ENCODE measurements at places on chromosomes 4 and X. TPM values are rescaled to one million over a fixed set of nuclear protein-coding genes. Genes with fewer than 3 reads are reported as not detected.

The FGFBP2 gene
- 13.3 TPM for total RNA-seq

DNA sequence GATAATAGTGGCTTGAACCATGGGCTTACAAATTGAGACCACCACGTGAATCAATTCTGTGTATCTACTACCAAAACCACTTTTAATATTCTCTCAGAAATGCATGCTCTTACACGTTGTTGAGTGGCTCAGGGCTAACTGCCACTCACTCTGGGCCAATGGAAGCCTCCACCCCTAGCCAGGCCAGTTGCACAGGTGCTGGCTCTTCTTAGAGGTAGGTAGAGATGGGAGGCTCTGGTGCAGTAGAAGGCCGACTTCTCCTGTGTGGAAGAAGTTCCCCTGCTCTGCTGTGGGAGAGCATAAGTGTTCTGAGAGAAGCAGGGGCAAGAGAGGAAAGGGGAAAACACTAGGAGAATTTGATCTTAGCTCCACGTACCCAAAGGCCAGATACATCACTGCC lies 25.0 kb upstream of the BBS12 start:
- DNase-seq, result no peak

The TMPRSS11F gene
- total RNA-seq, result not detected

- no peak for DNase-seq
Measured at GRCh38 chr4:3387943-3388361, 53.8 kb upstream of the HGFAC start.

DNA sequence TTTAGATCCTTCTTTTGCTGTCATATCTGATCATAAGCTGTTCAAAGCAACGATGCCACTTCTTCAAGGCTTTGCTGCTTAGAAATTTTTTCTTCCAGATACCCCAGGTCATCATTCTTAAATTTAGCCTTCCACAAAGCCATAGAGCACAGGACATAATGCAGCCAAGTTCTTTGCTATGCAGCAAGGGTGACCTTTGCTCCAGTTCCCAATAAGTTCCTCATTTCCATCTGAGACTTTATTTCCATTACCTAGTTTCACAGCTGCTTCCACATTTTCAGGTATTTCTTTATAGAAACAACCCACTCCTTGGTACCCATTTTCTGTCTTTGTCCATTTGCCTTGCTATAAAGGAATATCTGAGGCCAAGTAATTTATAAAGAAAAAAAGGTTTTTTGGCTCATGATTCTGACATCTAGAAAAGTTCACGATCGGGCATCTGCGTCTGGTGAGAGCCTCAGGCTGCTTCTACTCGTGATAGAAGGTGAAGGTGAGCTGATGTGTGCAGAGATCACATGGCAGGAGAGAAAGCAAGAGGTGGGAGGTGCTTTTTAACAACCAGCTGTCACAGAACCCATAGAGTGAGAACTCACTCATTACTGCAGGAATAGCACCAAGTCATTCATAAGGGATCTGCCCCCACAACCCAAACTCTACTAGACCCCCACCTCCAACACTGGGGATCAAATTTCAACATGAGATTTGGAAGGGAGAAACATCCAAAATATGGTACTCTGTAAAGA lies 11.8 kb upstream of the TASL start:
- no peak for DNase-seq

DNA sequence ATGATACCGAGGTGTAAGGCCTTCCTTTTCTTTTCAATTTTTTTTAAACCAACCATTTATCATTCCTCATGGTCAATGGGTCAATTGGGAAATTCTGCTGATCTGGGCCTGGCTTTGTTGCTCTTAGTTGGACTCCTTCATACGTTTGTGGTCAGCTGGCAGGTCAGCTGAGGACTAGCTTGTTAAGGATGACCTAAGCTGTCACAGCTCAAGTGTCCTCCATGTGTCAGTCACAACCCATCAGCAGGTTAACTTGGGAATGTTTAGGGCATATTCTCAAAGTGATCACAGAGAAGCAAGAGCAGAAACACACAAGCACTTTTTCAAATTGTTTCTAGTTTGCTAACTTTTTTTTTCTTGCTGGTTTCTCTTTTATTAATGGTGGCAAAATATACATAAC lies 117.4 kb upstream of the MAB21L2 start:
- DNase-seq, result no peak

DNA sequence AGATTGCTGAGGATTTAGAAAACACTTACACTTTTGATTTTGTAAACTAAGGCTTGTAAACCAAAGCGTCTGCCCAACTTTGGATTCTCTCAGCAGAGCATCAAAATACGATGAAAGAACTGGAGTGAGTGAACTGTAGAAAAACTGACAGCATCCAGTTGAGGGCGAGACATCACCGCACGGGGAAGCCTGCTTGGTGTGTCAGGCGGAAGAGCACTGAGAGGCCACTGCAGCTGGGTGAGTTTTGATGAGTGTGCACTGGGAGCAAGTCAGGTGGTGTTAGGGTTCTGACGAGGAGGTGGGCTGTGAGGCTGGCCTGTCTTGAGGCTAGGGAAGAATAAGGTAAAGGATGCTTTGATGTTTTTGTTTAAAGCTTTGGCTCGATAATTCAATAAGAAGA lies 46.8 kb upstream of the CLDN24 start:
- no peak for DNase-seq

- DNase-seq, result no peak
Measured at GRCh38 chr4:3871181-3871852, 105.1 kb downstream of the ADRA2C start.

The CLCN4 gene
- total RNA-seq, result 0.69 TPM

DNA sequence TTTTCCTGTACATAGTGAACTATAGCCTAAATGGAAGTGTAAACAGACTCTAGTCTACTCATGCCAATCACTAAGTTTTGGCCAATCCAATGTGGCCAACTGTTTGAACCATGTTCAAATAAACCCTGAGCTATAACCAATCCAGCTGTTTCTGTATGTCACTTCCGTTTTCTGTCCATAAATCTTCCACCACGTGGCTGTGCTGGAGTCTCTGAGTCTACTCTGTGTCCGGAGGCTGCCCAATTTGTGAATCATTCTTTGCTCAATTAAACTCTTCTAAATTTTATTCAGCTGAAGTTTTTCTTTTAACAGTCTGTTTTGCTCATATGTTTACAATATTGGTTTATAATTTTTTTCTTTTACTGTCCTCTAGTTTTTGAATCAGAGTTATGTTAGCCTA lies 112.3 kb upstream of the BANK1 start:
- no peak for DNase-seq

GRCh38 chr4:20341134-20341738 lies 89.5 kb downstream of the SLIT2 start:
- DNase-seq, result no peak

DNA sequence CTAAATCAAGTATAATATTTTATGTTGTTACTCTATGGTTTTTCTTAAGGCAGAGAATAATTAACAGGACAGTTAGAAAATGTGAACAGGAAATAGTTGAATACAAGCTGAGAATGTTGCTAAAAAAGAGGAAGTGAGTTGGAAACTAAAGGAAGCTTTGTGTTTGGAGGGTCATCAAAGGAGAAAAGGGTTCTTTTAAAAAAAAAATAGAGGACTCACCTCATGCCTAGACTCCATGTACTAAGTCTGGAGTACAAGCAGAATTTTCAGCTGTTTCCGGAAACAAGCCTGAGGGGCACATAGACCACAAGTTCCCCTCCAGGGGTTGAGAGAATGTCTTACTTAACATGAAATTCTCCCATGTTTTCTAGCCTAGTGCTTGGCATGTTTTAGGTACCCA lies 20.1 kb upstream of the MAP7D3 start:
- DNase-seq, result no peak

The PLP1 gene
- total RNA-seq, result not detected

The HMX1 gene
- total RNA-seq, result not detected
